ENCODE measurements at places on chromosomes 6 and 20. TPM values are rescaled to one million over a fixed set of nuclear protein-coding genes. Genes with fewer than 3 reads are reported as not detected.

DNA sequence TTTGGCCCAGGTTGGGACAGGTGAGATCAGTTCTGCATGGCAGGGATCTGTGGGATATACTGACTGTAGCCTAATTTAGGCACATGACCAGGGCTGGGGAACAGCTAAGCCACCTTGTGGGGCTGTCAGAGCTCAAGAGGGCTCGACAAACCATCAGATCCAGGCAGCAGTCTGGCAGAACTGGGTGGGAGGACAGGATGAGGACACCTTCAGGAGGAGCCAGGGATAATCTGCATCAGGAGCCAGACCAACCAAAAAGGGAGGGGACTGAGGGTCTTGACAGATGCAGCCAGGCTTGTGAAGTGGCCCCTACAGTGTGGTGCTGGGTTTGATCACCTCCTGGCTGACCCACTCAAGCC is 123.4 kb downstream of the MAFB start:
- DNase-seq = peak; percentile 36

GRCh38 chr20:9574776-9575175 is 60.4 kb downstream of the LAMP5 start:
- DNase-seq = no peak

- DNase-seq = peak; percentile 40
These were observed 9.9 kb downstream of the KIAA1755 start for GRCh38 chr20:38250609-38251008.

- DNase-seq = no peak
These were observed 202.3 kb downstream of the RPS12 start for GRCh38 chr6:133016631-133017030.

GRCh38 chr6:90650041-90650940 is 63.4 kb upstream of the MAP3K7 start:
- no peak for DNase-seq

Gene CENPW
- 88.2 TPM for total RNA-seq
